ENCODE measurements at places on chromosomes 12 and 14. TPM values are rescaled to one million over a fixed set of nuclear protein-coding genes. Genes with fewer than 3 reads are reported as not detected.

PTPRB gene
- polyA plus RNA-seq, result 17.0 TPM

DNA sequence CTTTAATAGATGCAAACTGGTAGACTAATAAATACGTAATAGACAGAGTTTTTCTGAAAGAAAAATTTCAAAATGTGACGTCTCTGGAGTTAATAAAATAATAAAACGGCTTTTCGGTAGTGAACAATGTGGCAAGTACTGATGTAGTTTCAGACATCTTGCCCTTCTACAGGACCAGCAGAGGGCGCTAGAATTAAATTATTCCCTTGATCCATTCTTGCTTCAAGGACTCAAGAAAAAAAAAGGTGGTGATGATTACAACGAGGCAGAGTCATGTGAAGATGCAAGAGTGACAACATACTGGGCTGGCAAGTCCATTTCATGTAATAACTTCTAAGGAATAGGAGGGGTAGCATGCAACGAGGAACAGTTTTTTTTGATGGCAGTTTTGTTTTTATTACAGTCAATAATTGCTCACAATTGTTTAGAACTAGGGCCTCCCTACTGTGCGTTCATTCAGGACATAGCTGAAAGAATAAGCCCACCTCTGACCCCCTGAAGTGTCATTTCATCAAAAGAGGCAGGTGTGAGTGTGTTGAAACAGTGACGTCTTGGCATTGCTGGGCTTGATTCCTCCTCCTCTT is 101.0 kb upstream of the GZMB start:
- H3K36me3 ChIP-seq, result no peaks in the 10 kb centered on the region
- no peaks in the 10 kb centered on the region for H3K27me3 ChIP-seq
- no peak overlapping the region for H3K4me3 ChIP-seq
- no peak for DNase-seq
- H3K4me1 ChIP-seq, result no peaks in the 10 kb centered on the region
- H3K27ac ChIP-seq, result no peak overlapping the region

PALS1 gene
- polyA plus RNA-seq, result 4.0 TPM

ACRBP gene
- polyA plus RNA-seq, result 0.60 TPM

DNA sequence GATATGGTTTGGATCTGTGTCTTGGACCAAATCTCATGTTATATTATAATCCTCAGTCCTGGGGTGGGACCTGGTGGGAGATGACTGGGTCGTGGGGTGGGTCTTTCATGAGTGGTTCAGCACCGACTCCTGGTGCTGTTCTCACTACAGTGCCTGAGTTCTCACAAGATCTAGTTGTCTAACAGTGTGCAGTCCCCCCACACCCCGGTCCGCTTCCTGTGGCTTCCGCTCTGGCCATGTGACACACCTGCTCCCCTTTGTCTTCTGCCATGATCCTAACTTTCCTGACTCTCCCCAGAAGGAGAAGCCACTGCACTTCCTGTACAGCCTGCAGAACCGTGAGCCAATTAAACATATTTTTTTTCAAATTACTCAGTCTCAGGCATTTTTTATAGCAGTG is 1262.2 kb downstream of the TMEM121 start:
- no peak overlapping the region for H3K27ac ChIP-seq
- no peak for DNase-seq
- no peaks in the 10 kb centered on the region for H3K4me1 ChIP-seq
- H3K27me3 ChIP-seq, result peaks cover 10% of the 10 kb centered on the region
- H3K36me3 ChIP-seq, result no peaks in the 10 kb centered on the region

GRCh38 chr12:129901254-129901653 is 2.6 kb downstream of the TMEM132D start:
- DNase-seq, result no peak
- H3K36me3 ChIP-seq, result no peaks in the 10 kb centered on the region
- H3K4me3 ChIP-seq, result no peak overlapping the region

DNA sequence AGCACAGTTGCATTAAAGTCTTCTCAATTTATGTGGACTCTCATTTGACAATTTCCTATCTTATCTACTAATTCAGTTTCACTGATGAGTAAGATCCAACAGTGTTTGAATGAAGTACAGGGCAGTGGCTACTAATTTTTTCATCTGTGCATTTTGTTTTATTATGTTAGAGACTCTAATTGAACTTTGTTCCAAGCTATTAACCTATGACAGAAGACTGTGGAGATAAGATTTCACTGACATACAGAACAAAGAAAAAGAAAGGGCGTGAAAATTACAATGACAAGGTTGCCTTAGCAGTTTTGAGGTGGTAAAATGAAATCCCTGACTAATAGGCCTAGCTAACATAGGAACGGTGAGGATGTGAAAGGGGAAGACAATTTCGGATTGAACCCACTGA is 153.2 kb upstream of the SOX5 start:
- no peak for DNase-seq
- no peak overlapping the region for H3K4me3 ChIP-seq
- H3K27ac ChIP-seq, result no peak overlapping the region
- no peaks in the 10 kb centered on the region for H3K27me3 ChIP-seq

DNA sequence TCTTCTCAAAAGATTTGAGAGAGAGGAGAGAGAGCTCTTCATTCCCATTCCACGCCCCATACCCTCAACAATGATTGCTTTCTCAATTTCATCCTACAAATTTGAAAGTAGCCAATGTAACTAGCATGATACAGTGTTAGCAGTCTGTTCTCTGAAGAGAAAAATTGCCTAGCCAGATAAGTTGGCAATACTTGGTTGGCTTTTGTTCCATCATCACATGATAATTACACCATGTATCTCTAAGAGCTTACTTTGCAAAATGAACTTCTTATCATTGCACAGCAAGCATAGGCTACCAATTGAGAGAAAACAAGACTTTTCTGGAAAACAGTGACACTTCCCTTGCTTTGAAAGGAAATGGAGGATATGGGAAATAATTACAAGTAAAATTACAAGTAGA is 68.9 kb downstream of the FSCB start:
- H3K4me3 ChIP-seq, result no peak overlapping the region
- H3K27ac ChIP-seq, result no peak overlapping the region
- no peaks in the 10 kb centered on the region for H3K27me3 ChIP-seq
- DNase-seq, result no peak
- no peaks in the 10 kb centered on the region for H3K4me1 ChIP-seq

GRCh38 chr12:132833341-132833740 is 4.7 kb upstream of the GOLGA3 start:
- H3K4me3 ChIP-seq, result no peak overlapping the region
- H3K27me3 ChIP-seq, result no peaks in the 10 kb centered on the region

DNA sequence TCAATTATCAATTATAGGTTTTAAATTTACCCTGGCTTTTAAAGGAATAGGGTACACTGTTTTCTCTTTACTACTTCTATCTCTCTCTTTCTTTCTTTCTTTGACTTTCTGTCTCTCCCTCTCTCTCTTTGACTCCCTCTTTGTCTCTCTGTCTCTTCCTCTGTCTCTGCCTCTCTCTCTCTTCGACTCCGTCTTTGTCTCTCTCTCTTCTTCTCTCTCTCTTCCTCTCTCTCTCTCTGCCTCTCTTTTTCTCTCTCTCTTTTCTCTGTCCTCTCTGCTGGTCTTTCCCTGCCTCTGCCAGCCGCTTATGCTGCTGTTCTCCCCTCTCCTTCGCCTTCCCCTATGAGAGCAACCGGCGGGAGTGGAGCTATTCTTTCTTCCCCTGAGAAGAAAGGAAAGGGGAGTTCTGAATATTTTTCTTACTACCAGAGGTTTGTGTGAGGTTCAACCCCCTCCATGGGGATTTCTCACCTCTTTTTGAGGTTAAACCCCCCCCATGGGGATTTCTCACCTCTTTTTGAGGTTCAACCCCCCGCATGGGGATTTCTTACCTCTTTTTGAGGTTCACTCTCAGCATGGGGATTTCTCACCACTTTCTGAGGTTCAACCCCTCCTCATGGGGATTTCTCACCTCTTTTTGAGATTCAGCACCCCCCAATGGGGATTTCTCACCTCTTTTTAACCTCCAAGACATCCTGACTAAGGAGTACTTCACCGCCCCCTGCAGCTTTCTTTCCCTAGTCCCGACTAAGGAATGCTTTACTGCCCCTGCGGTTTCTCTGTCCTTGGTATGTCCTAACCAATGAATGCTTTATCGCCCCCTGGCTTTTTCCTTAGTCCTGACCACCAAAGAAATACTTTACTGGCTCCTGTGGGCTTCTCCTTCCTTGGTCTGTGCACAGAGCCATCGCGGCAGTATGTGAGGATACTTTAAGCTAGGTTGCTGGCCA is 27.4 kb upstream of the DDHD1 start:
- H3K27ac ChIP-seq, result no peak overlapping the region
- no peaks in the 10 kb centered on the region for H3K4me1 ChIP-seq

DBX2 gene
- not detected for polyA plus RNA-seq

INSM2 gene
- polyA plus RNA-seq, result not detected

- no peak for DNase-seq
- no peaks in the 10 kb centered on the region for H3K4me1 ChIP-seq
- no peaks in the 10 kb centered on the region for H3K36me3 ChIP-seq
- no peak overlapping the region for H3K4me3 ChIP-seq
Measured at GRCh38 chr12:114063435-114063834, 97.3 kb upstream of the RBM19 start.

RIMBP2 gene
- not detected for polyA plus RNA-seq

DNA sequence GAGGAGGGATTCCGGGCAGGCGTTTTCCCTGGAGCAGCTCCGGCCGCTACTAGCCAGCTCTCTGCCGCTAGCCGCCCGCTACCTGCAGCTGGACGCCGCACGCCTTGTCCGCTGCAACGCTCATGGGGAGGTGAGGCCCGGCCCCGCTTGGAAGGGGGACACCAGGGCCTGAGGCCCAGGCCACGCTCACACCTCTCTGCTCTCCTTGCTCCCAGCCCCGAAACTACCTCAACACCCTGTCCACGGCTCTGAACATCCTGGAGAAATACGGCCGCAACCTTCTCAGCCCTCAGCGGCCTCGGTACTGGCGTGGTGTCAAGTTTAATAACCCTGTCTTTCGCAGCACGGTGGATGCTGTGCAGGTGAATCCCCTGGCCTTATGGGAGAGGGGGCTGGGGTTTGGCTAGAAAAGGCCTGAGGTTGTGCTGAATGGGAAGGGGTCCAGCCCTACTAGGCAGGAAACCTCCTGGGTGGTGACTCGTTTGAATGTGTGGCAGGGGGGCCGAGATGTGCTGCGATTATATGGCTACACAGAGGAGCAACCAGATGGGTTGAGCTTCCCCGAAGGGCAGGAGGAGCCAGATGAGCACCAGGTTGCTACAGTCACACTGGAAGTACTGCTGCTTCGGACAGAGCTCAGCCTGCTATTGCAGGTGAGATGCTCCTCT is 597 bp downstream of the RNF31 start:
- no peaks in the 10 kb centered on the region for H3K27me3 ChIP-seq
- DNase-seq, result no peak
- H3K4me1 ChIP-seq, result peaks cover 45% of the 10 kb centered on the region

- H3K4me3 ChIP-seq, result no peak overlapping the region
- peak; percentile 44 for DNase-seq
- H3K27me3 ChIP-seq, result no peaks in the 10 kb centered on the region
- peaks cover 11% of the 10 kb centered on the region for H3K4me1 ChIP-seq
- H3K27ac ChIP-seq, result peak overlapping the region; percentile 1
Measured at GRCh38 chr14:104082807-104083206, 2.7 kb upstream of the ASPG start.

Measured in heart left ventricle (tissue), 16 donors.